ENCODE measurements at places on chromosomes 7 and 10.

GRCh38 chr10:71832967-71833366 lies 18.1 kb downstream of the PSAP start:
- no peak for DNase-seq

GRCh38 chr7:112257073-112257472 lies 50.6 kb downstream of the ZNF277 start:
- DNase-seq, result no peak

GRCh38 chr10:124078714-124079113 lies 14.7 kb downstream of the CHST15 start:
- DNase-seq, result no peak

DNA sequence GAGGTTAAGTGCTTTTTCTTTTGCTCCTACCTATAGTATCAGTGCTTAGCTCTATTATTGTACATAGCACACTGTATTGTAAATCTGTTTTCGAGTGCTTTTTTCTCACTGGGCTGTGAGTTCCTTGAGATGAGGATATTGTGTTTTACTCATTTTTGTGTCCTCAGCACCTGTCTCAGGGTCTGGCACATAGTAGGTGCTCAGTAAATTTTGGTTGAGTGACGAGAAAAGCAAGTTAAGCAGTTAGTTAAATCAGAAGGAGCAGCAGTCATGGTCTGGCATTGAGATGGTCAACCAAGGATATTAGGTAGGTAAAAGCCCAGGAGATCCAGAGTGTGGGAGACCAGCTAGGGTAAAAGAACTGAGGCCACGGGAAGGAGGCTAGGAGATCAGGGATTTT lies 51.2 kb downstream of the AP3M1 start:
- DNase-seq, result no peak

- DNase-seq, result no peak
Observed at GRCh38 chr10:110535958-110536891, 31.3 kb upstream of the SMC3 start.

GRCh38 chr10:92849576-92850090 lies 1.3 kb downstream of the EXOC6 start:
- DNase-seq, result no peak

GRCh38 chr10:12308057-12308456 lies 41.3 kb upstream of the CAMK1D start:
- DNase-seq, result no peak

DNA sequence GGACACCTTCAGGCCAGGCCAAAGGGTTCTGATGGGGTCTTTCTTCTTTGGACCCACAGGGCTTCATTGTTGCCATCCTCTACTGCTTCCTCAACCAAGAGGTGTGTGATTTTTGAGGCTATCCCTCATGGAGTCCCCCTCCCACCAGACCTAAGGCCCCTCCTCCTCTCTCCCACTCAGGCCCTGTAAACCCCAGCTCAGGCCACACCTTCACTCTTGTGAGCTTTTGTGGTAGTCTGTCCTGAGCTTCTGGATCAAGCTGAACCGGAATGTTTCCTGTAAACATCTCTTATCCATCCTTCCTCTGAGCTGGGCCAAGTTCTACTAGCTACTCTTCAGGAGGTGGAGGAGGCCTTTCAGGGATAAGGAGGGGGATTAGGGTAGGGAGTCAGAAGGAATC lies 13.5 kb downstream of the GHRHR start:
- no peak for DNase-seq

DNA sequence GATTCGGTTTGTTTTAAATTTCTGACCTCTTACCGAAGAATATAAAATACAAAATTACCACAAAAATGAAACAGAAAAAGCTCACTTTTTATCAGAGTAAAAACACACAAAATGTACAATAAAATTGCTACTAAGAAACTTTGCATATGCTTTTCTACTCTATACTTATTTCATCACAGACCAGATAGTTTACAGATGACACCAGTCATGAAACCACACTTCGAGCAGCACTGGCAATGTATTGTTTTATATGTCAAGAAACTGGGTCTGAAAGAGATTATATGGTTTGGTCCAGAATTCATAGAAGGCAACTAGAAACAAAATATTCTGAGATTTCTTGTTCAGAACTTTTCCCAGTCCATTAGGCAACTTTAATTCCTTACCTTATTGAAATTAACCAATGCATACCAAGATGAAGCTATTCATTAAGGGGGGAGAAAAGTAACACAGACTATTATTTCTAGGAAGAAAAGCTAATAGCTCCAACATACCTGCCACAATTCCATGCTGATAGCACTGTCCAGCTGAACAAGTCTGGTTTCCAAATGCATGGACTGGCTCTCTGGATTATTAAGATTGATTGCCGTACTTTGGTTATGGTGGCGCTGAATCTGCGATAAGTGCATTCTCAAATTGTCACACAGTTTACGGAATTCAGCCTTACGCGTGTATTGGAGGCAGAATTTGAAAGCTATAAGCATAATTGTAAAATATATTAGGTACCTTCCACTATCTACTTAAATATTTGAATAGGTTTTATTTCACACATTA lies 10.0 kb downstream of the EIF3A start:
- no peak for DNase-seq

DNA sequence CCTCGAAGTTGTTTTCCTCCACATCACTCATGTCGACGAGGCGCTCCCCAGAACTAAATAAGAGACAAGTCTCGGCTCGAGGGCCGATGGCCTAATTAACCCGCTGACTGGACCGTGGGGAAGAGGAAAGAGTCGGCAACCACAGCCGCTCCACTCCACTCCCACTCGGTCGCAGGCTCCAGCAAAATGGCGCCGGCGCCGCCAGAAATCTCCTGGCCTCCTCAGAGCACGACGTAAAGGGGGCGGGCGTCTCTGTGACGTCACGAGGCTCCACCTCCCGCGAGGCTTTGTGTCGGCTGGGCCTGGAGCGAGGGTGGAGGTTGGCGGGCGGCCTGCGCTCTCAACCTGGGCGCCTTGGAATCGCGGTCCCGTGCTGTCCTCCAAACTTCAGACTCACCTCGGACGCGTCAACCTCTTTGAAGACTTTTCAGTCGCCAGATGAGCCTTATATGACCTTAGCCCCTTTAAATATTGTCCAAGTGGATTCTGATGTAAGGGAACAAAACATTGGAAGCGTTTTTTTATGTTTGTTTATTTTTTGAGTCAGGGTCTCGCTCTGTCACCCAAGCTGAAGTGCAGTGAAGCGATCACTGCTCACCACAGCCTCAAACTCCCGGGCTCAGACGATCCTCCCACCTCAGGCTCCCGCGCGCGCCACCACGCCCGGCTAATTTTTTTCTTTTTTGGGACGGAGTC lies at the start of gene TRA2A:
TSS of gene TRA2A (minus strand) at position 188 of the 696 bp plus-strand sequence. CDS start at position 31, 157 bp downstream.
- peak; percentile 96 for DNase-seq

GRCh38 chr7:35695473-35695850 lies 527 bp upstream of the HERPUD2 start:
- no peak for DNase-seq

DNA sequence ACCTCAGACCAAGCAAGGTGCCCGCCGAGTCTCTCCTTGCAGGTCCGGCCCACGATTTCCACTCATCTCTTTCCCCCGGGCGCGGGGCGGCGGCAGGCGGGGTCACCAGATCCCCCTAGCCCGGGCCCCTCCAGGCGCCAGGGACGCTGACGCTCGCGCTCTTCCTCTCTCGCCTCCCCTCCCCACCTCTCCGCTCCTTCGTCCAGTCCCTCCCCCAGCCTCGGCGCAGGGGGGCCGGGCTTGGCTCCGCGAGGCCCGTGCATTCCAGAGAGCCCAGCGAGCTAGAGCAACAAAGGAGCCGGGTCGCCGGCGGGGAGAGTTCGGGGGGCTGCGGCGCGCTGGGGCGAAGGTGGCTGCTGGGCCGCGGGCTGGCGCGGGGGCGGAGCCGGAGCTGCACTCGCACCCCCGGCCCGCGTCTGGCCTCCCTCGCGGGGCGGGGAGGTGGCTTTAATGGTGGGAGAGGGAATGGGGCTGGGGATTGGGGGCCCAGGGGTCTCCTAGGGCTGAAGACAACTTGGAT lies at the start of gene SMO:
TSS of gene SMO (plus strand) at position 262 of the 520 bp plus-strand sequence. CDS start 519 bp downstream, outside the sequence.
- DNase-seq, result no peak
